ENCODE measurements at places on chromosomes 13 and 19.
A peak's percentile ranks its signal among the peaks of the same experiment; 100 is the strongest.

DNA sequence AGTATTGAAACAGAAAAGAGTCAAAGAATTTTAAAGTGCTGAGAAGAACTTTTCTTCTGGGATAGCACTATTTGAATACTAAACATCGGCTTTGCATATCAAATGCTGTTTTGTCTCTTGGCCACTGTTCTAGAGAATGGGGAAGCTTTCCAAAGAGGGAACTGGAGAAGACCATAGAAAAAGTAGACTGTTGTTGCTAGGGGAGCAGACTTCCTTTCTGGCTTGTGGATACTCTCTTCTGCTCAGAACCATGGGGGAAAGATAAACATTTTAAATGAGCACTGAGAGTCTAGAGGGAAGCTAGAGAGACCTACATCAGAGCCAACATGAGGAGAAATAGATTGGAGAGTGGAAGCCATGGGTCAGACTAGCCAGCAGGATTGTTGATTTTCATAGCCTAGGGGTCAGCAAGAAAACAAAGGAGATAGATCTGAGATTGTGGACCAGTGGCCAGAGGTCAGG, 315.7 kb downstream of the KCTD12 start:
- DNase-seq: peak; percentile 25

GRCh38 chr13:30873499-30873898, 32.6 kb upstream of the MEDAG start:
- DNase-seq: no peak

GRCh38 chr19:30743011-30743410, 370.8 kb downstream of the ZNF536 start:
- DNase-seq: no peak

GRCh38 chr19:5683177-5683886, 2.5 kb downstream of the HSD11B1L start:
- no peak for DNase-seq

- DNase-seq: no peak
These were observed 26.6 kb downstream of the COL4A1 start for GRCh38 chr13:110280231-110280813.

GRCh38 chr13:79861731-79862130, 380.8 kb downstream of the NDFIP2 start:
- DNase-seq: no peak

GRCh38 chr19:37954421-37954874, 47.4 kb downstream of the SIPA1L3 start:
- no peak for DNase-seq

GRCh38 chr13:58298556-58299135, 667.1 kb downstream of the PCDH17 start:
- DNase-seq: no peak

GRCh38 chr13:43316946-43317353, 293.6 kb downstream of the DNAJC15 start:
- no peak for DNase-seq

DNA sequence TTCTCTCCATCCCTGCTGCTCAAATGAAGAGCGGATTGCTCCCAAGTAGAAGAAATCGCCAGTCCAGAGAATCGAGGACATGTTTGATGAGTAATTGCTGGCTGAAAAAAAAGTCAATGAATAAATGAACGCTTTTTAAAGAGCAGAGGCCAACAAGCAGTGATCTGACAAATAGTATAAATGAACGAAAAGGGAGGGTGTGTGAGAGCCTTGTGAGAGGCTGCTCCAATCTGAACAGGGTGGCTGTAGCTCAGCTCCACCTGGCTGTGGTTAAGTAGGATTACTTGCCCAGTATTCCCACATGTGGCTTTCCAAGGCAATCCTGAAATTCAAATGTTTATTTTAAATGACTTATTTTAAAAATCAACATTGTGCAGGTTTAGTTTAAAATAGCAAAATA, 117.1 kb downstream of the TSHZ3 start:
- no peak for DNase-seq

- DNase-seq: no peak
These were observed 349.8 kb downstream of the DLEU7 start for GRCh38 chr13:50493683-50494082.

DNA sequence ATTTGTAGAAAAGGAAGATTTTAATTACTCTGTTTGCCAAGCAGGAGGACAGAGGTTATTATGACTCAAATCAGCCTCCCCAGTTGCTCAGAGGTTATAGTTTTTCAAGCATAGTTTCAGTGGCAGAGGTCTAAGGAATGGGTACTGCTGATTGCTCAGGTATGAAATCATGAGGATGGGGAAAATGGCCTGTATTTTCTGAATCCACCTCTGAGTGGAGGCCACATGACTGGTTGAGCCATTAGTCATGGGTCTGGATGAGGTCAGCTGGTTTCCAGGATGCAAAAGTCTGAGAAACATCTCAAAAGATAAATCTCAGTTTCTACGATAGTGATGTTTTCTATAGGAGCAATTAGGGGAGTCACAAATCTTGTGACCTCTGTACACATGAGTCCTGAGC, 62.8 kb upstream of the CEACAM8 start:
- DNase-seq: no peak

- DNase-seq: no peak
These were observed 46.8 kb downstream of the FAM124A start for GRCh38 chr13:51269039-51269438.

DNA sequence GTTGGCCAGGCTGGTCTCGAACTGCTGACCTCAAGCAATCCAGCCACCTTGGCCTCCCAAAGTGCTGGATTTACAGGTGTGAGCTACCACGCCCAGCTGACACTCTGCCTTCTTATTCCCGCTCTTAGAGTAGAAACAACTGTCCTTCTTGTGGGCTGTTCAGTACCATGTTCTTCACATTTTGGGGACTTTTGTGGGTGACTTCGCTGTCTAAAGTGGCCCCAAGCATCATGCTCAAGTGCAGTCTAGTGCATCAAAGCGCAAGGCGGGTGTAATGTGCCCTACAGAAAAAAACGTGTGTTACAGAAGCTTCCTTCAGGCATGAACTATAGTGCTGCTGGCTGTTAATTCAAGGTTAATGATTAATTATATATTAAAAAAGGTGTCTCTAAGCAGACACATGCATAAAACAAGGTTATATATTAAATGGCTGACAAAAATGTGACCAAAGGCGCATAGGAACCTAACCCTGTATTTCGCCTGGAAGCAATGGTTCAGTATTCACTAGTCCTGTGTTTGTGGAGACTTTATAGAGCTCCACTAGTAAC, 38.3 kb downstream of the ABCC4 start:
- no peak for DNase-seq

- no peak for DNase-seq
These were observed 9.1 kb downstream of the ZMYM2 start for GRCh38 chr13:19967621-19968020.

DNA sequence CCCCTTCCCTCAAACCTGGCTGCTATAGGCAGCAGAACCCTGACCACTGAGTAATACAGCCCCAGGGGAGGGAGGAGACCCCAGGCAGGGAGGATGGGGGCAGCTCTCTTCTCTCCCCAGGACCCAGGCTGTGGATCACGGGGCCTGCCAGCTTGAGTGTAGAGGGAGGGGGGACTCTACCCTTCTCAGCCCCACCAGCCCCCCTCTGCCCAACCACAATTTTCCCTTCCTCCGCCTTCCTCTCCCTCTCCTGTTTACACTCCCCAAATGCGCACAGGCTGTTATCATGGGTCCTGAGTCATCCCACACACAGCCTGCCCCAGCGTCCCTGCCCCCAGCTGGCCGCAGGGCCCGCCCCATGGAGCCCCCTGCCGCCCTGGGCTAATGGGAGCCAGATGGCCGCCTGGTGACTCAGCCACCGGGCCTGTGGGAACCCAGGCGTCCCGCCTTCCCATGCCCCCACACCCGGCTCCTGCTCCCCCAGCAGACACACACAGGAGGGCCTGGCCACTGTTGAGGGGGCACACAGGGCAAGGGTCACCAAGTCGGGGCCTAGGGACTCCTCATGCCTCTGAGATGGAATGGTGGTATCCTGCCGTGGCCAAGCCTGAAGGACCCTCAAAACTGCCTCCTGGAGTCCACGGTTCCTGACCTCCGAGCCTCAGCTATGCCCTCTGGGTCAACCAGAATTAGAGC, 13.6 kb downstream of the CCDC97 start:
- no peak for DNase-seq

- no peak for DNase-seq
These were observed 77.4 kb upstream of the FARP1 start for GRCh38 chr13:98065468-98065867.

DNA sequence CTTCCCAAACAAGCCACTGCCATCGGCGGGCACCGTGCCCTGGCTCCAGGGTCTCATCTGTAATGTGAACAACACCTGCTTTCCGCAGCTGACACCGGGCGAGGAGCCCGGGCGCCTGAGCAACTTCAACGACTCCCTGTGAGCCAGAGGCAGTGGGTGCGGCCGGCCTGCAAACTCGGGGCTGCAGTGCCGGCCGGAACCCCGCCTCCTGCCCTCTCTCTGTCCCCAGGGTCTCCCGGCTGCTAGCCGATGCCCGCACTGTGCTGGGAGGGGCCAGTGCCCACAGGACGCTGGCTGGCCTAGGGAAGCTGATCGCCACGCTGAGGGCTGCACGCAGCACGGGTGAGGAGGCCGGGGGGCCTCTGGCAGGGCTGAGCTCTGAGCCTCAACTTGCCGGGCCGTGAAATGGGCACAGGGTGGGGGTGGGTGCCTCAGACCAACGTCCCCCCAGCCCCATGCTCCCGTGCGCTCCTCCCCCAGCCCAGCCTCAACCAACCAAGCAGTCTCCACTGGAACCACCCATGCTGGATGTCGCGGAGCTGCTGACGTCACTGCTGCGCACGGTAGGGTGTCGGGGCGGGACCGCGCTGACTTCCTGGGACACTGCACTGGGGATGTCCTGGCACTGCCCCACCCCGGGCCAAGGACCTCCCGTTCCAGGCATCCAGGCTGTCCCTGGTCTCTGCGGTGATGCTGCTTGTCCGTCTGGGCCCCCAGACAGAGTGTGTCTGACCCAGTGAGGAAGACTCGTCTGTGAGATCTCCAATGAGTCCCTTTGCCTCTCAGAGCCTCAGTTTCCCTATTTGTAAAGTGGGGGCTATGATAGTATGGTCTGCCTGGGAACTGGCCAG, 2.2 kb downstream of the ABCA7 start:
- no peak for DNase-seq

GRCh38 chr13:102769679-102770078, 3.9 kb downstream of the TEX30 start:
- DNase-seq: no peak

DNA sequence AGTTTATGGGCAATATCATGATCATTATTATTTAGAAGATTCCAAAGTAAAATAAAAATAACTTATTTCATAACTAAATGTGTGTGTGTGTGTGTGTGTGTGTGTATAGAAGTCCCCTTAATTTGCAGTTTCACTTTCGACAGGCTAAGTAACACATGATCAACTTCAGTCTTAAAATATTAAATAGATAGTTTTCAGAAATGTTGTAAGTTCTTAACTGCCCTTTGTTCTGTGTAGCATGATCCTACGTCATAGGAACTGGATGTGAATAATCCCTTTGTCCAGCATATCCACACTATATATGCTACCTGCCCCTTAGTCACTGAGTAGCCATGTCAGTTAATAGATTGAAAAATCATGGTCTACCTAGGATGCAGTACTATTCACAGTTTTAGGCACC, 1863.5 kb upstream of the PCDH20 start:
- DNase-seq: no peak

- no peak for DNase-seq
These were observed 17.3 kb downstream of the DHRS12 start for GRCh38 chr13:51786425-51787265.

- DNase-seq: no peak
These were observed 595.5 kb downstream of the TBC1D4 start for GRCh38 chr13:74886502-74886901.

DNA sequence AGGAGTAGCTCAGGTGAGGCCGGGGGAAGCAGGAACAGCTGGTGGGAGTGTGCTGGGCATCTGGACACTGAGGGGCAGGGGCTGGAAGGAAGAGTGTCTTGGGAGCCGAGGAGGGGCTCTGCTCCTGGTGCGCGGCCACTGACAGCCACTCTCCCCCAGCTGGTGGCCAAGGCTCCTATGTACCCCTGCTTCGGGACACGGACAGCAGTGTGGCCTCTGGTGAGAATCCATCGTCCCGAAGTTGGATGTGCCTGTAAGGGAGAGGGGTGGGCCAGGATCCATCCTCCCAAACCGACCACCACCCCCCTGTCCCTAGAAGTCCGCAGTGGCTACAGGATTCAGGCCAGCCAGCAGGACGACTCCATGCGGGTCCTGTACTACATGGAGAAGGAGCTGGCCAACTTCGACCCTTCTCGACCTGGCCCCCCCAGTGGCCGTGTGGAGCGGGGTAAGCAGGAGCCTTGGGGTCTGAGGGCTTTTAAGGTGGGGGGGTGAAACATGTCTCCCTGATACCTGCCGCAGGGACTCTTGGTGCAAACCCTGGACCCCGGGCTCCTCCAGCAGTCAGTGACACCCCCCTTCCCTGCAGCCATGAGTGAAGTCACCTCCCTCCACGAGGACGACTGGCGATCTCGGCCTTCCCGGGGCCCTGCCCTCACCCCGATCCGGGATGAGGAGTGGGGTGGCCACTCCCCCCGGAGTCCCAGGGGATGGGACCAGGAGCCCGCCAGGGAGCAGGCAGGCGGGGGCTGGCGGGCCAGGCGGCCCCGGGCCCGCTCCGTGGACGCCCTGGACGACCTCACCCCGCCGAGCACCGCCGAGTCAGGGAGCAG, 2.0 kb upstream of the USF2 start:
- no peak for DNase-seq

- DNase-seq: no peak
These were observed 21.5 kb downstream of the STARD13 start for GRCh38 chr13:33263976-33264619.

DNA sequence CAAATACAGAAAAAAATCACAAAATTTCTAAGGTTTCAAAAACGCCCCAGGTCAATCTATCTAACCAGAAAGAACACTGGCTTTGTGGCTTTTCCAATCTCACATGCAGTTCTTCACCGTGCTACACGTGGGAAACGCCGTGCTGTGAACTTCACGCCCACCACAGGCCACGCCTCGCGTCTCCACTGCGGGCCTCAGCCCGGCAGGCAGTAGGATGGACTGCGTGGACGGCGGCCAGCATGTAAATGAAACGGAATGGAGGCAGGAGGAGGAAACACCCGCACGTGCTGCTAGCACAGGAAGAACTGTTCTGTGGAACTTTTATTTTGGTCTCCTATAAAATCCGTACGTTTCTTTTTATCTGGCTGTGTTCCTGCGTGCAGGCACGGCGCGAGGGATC, 23.8 kb downstream of the ZNF787 start:
- DNase-seq: no peak

DNA sequence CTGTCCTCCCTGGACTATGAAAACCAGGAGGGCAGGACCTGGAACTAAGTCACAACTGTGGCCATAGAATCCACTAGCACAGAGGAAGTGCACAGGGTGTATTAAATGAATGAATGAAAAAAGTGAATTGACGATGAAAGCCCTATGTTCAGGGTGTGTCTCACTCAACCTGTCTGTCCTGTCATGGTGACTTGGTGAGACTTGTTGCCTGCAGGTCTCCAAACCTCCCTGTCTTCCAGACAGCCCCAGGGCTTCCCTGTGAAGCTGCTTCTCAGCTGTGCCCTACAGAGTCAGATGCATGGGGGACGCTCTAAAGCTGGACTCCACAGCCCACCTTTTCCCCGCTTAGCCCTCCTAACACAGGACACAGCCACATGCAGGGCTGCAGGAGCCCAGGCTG, 4.8 kb upstream of the IGFL1 start:
- no peak for DNase-seq
